ENCODE measurements at places on chromosomes 3 and 15. TPM values are rescaled to one million over a fixed set of nuclear protein-coding genes. Genes with fewer than 3 reads are reported as not detected.

GRCh38 chr3:11060500-11061251 is 68.1 kb downstream of the SLC6A1 start:
- peak; percentile 84 for DNase-seq

DNA sequence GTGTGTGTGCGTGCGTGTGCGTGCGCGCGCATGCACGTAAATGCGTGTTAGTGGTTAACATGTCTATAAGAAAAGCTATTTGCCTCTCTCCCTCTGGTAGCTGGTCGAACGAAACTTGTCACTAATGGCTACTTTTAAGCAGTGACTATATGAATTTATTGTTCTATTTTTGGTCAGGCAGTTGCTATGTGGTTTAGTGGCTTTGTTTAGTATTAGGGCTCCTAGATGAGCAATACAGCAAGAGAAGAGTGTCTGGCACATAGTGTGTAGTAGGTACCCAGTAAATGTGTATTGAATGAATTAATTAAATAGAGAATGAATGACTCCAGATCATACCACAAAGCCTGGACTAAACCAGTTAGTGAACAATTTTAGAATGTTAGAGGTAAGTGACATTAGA is 171.6 kb downstream of the PPM1L start:
- no peak for DNase-seq

GRCh38 chr15:100717596-100717995 is 115.2 kb downstream of the ASB7 start:
- peak; percentile 49 for DNase-seq

- no peak for DNase-seq
Measured at GRCh38 chr3:33170531-33170930, 48.1 kb downstream of the SUSD5 start.

- no peak for DNase-seq
Measured at GRCh38 chr3:30531017-30531570, 75.3 kb upstream of the TGFBR2 start.

DNA sequence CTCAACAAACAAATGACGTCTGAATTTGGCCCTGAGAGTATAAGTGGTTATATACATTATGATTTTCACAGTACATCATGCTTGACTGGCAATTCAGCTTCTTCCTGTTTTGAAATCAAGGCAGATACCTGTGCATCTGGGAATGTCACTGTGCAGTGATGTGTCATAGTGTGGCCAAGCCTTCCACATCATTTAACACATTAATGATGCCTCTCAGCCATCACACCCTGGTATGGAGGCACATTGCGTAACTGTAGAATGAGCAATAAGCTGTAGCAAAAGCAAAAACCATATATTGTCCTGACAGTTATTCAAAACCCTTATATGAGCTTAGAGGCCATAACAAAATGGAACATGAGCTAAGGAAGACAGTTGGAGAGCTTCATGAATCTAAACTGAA is 246.0 kb downstream of the EPHA3 start:
- DNase-seq = no peak

GRCh38 chr3:148408667-148409066 is 289.0 kb upstream of the AGTR1 start:
- DNase-seq = no peak

- no peak for DNase-seq
Measured at GRCh38 chr3:61239871-61240270, 11.4 kb downstream of the FHIT start.

GRCh38 chr3:133303430-133303829 is 96.4 kb upstream of the BFSP2 start:
- no peak for DNase-seq

DNA sequence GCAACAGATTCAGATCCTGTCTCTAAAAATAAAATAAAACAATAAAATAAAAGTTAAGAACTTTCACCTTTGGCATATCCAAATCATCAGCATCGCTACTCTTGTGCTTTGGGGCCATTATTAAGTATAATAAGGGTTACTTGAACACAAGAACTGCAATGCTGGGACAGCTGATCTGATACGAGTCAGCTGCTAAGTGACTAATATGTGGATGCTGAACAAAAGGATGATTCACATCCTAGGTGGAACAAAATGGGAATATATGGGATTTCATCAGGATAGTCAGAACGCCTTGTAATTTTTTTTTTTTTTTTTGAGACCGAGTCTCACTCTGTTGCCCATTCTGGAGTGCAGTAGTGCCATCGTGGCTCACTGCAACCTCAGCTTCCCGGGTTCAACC is 29.7 kb downstream of the BUB1B start:
- DNase-seq = no peak

- DNase-seq = no peak
Measured at GRCh38 chr3:97954228-97954827, 17.9 kb downstream of the RIOX2 start.

DNA sequence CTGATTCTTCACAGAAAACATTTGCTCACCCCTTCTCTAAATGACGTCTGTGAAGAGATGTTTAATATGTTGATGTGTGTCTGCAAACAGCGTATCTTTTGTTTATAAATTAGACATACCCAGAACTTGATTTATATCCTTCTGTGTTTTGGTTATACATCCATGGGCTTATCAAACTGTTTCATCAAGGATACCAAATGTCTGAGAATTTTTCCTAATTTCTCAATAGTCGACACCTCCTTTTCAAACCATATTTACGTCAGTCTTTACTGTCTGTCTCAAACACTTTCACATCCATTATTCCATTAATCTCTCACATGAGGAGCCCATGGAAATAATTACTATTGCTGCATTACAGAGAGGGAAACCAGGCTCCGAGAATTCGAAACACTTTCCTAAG is 85.4 kb downstream of the FGF12 start:
- no peak for DNase-seq

GRCh38 chr3:9933561-9934234 is at the start of gene CRELD1:
Gene CRELD1, plus strand, starts transcription at chr3:9933834. Its CDS starts 605 bp downstream, at chr3:9934439.
- peak; percentile 98 for DNase-seq

GRCh38 chr3:15511156-15511555 is 10.3 kb downstream of the COLQ start:
- DNase-seq = no peak

DNA sequence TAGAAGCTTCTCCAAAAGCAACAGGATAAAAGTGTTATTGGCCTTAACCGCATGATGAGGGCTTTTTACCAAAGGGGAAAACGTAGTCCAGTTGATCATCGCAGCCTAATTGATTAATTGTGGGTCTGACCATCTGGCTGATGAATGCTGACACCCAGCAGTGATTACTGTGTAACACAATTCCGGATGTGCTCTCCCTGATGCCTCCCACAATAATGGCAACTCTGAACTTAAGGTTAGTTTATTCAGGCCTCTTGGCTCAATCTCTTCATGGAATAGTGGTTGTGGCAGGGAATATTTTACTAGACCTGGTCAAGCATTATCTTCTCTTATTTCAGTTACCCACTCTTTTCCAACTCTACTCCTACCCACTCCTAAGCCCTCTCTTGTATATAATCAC is 332.9 kb downstream of the TIGIT start:
- DNase-seq = no peak

The PAK6 gene
- polyA plus RNA-seq = 1.6 TPM

The IL17RE gene
- 11.4 TPM for polyA plus RNA-seq

The LARP6 gene
- polyA plus RNA-seq = 3.6 TPM

The ARGFX gene
- not detected for polyA plus RNA-seq

The HACD2 gene
- polyA plus RNA-seq = 7.6 TPM

The CLRN1 gene
- polyA plus RNA-seq = not detected

Measured in sigmoid colon (tissue), 7 donors.